ENCODE measurements at places on chromosomes 1 and 21. TPM values are rescaled to one million over a fixed set of nuclear protein-coding genes. Genes with fewer than 3 reads are reported as not detected.

UBL4B gene
- not detected for total RNA-seq

DNA sequence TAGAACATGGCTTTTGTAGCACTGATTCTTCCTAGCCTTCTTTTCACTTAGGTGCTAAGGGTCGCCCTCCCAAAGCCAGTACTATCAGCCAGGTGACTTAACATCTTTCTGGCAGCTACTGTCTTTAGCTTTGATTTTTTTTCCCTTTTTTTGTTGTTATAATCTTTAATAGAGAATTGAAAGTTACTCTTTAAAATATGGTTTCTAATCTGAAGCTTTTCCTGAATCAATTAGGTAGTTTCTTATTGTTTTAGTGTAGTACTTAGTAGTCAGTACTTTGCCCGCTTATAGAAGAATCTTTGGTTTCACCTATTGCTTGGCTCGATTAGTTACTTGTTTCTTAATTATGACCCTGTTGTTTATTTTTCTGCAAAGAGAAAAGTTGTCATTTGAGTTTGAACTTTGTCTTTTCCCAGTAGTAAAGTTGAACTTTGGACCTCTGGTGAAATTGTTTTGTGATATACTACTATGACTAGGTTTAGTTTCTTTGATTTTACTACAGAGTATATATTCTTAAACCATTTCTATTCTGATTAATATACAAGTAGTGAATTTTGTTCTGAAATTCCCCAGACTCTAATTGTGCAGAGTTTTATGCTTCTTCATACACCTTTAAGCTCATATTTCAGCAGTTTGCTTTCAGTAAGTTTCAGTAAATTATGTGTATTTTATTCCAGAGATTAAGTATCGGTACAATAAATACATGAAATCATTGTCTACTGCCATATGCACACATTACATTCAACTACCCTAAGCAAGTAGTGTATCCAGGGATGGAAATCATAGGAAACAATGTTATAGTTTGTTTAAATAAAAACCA, 3.9 kb downstream of the MAGI3 start:
- DNase-seq = no peak
- H3K4me3 ChIP-seq = no peak overlapping the region
- no peak overlapping the region for H3K27ac ChIP-seq
- no peaks in the 10 kb centered on the region for H3K36me3 ChIP-seq
- H3K27me3 ChIP-seq = no peaks in the 10 kb centered on the region

DNA sequence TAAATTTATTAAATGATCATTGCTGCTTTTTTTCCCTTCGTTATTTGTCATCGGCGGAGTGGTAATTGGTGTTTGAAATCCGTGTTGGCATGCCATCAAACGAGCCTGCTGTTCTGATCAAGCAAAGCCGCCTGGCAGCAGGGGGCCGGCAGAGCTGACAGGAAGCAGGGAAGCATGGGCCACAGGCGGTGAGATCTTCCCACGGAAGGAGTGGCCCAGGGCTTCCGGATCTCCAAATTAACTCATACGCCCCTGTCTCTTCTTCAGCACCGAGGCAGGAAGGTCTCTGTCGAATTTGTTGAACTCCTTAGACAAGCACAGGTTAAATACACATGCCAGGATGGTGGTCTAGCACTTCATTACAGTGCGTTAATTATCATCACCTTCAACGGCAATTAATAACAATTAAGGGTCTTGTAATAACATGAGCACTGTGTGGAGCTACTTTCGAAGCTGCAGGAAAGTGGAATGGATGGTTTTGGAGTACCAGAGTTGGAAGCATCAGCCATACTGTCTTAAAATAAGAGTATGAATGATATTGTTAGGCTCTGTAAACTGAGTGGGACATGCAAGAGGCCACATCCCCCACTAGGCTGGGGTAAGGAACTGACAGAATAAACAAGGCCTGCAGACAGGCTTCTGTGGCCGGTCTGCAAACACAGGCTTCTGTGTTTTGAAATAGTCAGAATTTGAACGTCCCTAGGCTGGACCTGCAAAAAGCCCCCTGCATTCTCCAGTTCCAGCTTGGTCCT, 199.4 kb upstream of the DAB1 start:
- peak overlapping the region; percentile 39 for H3K4me3 ChIP-seq
- H3K27ac ChIP-seq = no peak overlapping the region
- H3K27me3 ChIP-seq = no peaks in the 10 kb centered on the region
- peaks cover 10% of the 10 kb centered on the region for H3K4me1 ChIP-seq
- DNase-seq = no peak

- no peak overlapping the region for H3K4me3 ChIP-seq
- no peaks in the 10 kb centered on the region for H3K4me1 ChIP-seq
- peaks cover 50% of the 10 kb centered on the region for H3K27me3 ChIP-seq
- no peaks in the 10 kb centered on the region for H3K36me3 ChIP-seq
These were observed 10.1 kb downstream of the HMGCS2 start for GRCh38 chr1:119758584-119758983.

- no peak overlapping the region for H3K27ac ChIP-seq
- H3K4me3 ChIP-seq = no peak overlapping the region
- no peaks in the 10 kb centered on the region for H3K4me1 ChIP-seq
These were observed 123.3 kb upstream of the USP24 start for GRCh38 chr1:55338448-55338820.

GRCh38 chr1:54390655-54391054, 15.5 kb downstream of the SSBP3 start:
- H3K4me3 ChIP-seq = no peak overlapping the region
- H3K27ac ChIP-seq = no peak overlapping the region
- DNase-seq = no peak
- H3K4me1 ChIP-seq = no peaks in the 10 kb centered on the region
- peaks cover 36% of the 10 kb centered on the region for H3K36me3 ChIP-seq
- H3K27me3 ChIP-seq = no peaks in the 10 kb centered on the region

Measured in osteocyte (in vitro differentiated cells).